Stimulated activated CD4-positive, alpha-beta T cell treated with anti-CD3 and anti-CD28 coated beads, TNF-alpha, amount 100 ng/mL, for 48 hours (primary cell): ENCODE measurements at places on chromosomes 11 and 22.

DNA sequence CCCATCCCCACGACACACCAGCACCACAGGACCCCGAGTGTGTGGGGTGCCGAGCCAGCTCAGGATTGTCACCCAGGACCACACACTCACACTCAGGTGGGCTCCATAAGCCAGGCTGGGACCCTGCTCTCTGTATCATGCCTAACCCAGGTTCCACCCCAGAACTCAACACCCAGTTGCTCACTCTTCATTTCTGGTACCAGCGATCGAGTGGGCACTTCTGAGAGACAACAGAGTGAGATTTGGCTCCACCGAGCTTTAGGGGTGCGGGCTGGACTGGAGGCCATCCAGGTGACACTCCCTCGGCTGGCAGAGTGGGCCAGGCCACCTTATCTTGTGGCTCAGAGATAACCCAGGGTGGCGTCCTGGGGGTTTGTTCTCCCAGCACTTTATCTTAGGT is 1323.8 kb downstream of the BRD1 start:
- no peak for DNase-seq

DNA sequence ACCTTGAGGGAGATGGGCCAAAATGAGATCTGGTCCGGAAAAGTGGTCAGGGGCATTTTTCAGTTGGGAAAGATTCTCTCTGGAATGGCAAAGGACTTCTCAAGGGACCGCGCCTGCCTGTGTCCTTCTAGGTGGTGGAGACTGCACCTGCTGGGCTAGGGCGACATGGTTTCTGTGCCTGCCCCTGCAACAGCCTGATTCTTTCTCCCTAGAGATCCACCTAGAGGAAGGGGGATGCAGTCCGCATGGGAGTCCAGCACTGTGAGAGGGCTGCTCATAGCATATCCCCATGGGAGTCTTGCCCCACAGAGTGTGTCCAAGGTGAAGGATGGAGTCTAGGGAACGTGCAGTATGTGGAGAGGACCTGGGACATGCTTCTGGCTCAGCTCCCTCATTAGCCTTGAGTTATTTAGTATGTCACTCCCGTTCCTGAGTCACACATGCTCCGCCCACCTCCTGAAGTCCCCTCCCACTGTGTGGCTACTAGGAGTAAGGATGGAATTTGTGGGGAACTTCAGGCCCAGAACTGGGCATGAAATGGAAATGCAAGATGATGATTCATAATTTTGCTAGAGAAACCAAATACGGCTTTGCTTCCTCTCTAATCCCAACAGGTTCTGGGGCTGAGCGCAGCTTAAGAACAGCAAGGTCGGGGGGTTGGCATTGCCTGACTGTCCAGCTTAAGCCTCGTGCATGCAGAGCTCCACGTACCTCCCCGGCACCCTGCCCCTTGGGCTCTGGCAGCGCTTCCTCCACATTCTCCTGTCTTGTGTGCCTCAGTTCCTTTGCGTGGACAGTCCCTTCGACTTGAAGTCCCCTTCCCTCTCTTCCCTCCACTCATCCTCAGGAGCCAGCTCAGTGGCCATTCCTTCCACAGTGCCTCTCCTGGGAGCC is 35.0 kb downstream of the GRIK4 start:
- no peak for DNase-seq

DNA sequence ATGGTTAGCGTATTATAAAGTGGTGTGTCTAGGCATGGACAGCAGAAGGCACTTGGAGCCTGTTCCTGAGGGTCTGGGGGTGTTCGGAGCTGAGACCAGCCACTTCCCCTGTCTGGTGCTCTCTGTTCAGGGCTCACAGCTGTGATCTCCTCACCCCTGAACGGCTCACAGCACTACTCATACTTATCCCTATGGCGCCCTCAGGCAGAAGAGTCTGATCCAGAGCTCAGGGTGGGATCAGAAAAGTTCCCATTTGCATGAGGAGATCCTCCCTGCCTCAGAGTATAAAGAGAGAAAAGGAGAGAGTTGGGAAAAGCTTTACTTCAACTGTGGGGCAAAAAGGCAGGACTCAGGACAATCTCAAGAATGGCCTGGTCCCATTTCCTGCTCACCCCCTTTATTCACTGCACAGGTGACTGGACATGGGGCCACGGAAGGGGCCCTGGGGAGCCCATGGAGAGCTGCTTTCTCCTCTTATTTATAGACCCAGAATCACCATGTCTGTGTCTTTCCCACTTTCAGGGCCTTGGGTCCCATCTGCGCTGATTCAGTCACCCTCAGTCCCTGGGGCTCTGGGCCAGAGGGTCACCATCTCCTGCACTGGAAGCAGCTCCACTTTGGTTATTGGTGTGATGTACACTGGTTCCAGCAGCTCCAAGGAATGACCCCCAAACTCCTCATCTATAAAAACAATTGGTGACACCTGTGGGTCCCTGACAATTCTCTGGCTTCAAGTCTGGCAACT is 97.0 kb upstream of the TOP3B start:
- no peak for DNase-seq

DNA sequence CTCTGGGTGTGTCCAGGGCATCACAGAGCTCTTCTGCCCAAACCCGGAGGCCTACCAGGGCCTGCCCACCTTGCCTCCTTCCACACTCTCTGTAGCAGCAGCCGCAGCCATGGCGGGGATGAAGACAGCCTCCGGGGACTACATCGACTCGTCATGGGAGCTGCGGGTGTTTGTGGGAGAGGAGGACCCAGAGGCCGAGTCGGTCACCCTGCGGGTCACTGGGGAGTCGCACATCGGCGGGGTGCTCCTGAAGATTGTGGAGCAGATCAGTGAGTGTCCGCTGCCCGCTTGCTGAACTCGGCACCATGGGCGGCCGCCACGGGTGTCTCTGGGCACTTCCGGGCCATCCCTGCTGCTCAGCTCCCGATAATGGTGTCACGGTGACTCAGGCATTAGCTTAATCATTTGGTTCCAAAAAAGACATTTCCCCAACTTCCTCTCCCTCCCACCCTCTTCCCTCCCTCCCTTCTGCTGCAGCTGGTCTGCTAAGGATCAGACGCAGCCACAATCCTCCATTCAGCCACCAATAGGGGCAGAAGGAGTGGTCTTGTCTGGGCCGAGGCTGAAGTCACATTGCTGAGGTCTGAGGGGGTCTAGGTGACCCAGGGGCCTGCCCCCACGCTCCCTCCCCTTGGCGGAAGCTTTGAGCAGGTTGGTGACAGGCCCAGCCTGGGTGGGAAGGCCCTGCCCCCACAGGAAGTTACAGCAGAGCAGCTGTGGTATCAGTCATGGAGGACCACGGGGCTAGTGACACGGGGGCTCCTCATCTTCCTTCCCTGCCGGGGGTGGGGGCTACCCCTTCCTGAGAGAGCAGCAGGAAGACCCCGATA is 950 bp downstream of the FERMT3 start:
- peak; percentile 79 for DNase-seq

GRCh38 chr11:27209562-27210005 is 153.4 kb downstream of the CCDC34 start:
- DNase-seq = no peak

GRCh38 chr11:111846636-111847035 is 24.7 kb downstream of the ALG9 start:
- no peak for DNase-seq

DNA sequence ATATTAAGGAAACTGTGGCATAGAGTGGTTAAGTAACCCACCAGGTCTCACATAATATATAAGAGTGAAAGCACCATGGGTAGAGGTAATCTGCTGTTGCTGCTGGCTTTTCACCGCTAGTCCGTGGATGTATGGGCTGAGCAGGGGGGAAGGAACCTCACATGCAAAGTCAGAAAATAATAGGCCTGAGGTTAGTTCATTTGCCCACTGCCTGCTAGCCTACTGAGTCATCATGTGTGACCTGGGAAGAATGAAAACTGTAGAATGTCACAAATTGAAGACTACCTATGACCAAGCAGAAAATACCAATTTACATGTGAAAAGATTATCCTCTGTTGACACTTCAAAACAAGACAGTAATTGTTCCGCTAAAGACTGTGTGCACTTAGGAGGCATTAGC is 560.1 kb upstream of the FAT3 start:
- DNase-seq = no peak

- DNase-seq = no peak
Observed at GRCh38 chr22:41289671-41290070, 3.7 kb upstream of the RANGAP1 start.

GRCh38 chr11:14638561-14638960 is 5.0 kb upstream of the PDE3B start:
- no peak for DNase-seq
